ENCODE measurements at places on chromosomes 7 and 10.

DNA sequence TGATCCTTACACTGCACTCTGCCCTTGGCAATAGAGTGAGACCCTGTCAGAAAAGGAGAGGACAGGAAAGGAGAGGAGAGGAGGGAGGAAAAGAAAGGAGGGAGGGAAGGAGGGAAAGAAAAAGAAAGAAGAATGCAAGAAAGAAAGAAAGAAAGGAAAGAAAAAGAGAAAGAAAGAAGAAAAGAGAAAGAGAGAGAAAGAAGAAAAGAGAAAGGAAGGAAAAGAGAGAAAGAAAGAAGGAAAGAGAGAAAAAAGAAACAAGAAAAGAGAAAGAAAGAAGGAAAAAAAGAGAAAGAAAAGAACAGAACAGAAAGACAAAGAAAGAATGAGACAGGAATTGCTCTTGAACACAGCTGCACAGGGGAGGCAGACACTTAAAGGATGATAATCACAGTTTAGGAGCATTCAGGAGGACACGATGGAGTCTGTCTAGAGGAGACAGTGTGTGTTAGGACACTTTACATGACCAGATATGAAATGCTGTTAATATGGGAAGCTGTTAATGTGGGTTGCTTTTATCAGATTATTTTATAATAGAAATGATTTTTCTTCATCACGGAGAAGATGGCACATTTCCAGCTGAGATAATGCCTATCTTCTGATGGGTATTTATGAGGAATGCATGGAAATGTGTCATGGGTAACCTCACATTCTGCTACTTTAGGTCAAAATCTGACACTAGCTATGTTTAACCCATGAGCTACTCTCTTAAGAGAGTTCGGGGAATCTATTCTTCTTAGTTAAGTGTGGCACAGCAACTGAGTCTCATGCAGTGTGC is 160.5 kb downstream of the BAMBI start:
- no peak for DNase-seq

DNA sequence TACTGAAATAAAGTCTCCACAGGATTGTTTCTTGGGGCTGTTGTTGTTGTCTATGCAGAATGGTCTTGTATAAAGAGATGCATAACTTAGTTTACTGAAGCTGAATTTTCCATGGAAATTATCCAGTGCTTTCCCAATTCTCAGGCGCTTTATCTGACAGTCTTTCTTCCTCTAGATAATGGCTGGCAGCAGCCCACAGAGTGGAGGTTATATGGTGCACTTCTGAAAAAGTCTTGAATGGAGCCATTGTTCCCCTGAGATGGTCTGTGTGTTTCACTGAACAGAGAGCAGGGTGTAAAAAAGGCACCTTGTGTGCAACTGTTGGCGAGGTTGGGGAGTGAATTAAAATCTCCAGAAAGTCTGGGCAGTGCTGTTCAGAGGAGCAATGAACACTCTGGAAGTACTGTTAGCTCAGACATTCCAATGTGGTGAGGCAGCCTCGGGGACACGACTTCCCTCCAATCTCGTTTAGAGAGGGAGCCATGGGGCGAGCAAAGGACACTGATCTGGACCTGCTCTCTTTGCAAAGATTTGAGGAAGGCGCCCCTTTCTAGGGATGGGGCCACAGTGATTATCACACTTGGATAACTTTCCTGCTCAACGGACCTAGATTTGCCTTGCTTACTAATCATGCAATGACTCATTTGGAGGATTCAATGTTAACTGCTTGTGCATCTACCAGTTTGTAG is 2.0 kb upstream of the PLCE1 start:
- no peak for DNase-seq

- DNase-seq, result no peak
Observed at GRCh38 chr7:127029823-127030222, 222.9 kb downstream of the GRM8 start.

DNA sequence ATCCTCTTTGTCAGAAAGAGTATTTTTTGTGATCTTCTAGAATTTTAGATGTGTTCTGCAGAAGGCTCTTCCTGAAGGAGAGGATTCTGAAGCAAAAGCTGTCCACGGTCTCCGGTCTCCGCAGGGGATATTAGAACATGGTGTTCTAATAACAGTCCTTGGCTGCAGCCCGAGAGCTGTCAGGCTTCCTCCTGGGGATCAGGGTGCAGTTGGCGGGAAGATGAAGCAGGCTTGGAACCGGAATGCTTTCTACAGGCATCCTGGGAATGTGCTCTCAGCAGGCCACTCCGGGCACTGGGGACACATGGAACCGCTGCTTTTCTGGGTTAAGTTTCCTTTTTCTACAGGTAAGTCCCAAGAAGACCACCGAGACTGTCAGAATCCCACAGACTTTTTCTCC is 118.6 kb upstream of the PARD3 start:
- no peak for DNase-seq

GRCh38 chr7:113715981-113716856 is 202.6 kb downstream of the PPP1R3A start:
- no peak for DNase-seq

- no peak for DNase-seq
Observed at GRCh38 chr7:108203537-108203936, 73.4 kb upstream of the LAMB4 start.

DNA sequence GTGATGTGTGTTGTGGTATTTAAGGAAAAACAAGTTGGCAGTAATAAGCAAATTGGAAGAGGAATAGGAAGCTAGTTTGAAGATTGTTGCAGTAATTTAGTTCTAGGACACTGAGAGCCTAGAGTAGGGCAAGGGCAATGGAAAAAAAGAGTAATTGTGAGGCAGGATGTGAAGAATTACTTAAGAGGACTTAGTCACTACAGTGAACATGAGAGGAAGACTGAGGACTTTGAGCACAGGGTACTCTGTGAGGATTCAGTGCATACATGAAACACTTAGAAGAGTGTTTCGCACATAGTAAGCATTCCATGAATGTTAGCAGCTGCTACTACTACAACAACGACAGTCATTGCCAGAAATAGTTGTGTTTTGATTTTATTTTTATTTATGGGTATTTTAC is 30.9 kb upstream of the DKK1 start:
- no peak for DNase-seq

DNA sequence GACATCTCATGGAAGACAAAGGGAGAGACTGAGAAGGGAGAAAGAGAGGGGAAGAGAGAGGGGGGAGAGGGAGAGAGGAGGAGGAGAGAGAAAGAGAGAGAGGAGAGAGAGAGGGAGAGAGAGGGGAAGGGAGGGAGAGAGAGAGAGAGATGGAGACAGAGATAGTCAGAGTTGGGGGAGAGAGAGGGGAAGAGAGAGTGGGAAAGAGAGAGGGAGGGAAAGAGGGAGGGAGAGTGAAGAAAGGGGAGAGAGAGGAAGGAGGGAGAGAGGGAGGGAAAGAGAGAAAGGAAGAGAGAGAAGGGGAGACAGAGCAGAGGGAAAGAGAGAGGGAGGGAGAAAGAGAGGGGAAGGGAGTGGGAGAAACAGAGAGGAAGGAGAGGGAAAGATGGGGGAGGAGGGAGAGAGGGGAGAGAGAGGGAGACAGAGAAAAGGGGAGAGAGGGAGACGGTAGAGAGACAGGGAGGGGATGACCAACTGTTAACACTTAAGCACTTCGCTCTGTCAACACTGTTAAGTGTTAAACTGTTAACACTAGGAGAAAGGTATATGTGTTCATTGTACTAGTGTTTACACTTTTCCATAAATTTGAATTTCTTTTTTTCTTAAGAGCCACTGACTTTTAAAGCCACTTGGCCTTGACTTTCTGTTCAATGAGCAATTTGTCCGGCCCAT is 21.8 kb upstream of the SDK1 start:
- DNase-seq, result no peak

- DNase-seq, result no peak
Observed at GRCh38 chr7:37434529-37434928, 14.1 kb downstream of the ELMO1 start.

- no peak for DNase-seq
Observed at GRCh38 chr10:127027786-127028185, 122.6 kb downstream of the DOCK1 start.

DNA sequence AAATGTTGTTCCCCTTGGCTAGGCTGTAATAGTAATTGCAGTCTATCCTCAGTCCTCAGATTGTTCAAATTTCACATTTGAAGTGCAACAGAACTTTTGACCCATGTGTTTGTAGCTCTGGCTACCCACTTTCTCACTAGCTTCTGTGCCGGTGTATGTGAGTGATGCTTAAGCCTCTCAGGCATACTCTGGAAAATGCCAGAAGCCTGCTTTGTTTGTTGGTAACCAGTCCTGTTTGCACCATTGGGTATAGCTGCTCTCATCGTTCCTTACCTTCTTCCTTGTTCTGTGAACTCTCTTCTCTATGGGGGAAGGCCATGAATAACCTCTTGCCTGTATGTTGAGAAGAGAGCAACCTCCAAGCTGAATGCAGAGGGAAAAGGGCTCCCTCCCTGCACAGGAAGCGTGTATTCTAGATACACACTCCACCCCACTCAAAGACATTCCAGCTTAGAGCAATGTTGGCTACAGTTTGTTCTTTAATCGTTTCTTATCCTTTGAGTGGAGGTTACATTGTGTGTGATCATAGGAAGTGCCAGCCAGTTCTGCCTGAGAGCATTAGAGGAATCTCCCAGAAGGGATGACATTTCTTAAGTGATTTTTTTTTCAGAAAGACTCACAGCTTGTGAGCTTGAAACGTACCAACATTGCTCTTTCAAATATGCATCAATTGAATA is 40.5 kb downstream of the C1QL3 start:
- DNase-seq, result no peak

DNA sequence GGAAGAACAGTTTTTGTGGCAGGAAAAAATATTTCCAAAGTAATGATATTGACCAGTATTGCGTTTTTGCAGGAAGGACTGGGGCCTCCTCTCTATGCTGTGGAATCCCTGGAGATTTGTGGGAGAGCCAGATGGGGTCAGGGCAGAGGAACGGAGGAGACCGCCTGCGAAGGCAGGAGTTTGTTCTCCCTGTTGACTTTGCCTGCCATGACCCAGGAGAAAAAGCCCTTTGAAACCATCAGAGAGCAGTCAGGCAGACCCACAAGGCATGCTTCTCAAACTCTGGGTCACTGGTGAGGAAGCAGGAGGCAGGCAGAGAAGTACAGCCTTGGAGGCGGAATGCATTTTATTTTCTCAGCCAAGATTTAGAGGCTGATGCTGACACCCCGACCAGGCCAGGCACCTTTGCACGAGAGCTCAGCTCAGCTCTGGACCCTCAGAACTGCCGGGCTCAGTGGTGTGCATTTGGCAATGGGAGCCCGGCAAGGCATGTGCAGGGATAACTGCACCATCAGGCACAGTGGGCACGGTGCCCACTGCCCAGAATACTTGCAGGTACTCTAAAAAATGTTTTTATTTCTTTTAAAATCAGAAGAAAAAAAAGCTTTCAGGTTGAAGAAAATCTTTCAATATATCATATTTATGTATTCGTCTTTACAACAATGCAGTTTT is 410.4 kb downstream of the RPS24 start:
- DNase-seq, result no peak

- no peak for DNase-seq
Observed at GRCh38 chr7:142327628-142328405, 70.0 kb upstream of the PRSS58 start.

- DNase-seq, result no peak
Observed at GRCh38 chr7:17041324-17041723, 159.5 kb upstream of the AGR3 start.

GRCh38 chr7:120033114-120033513 is 239.9 kb upstream of the KCND2 start:
- no peak for DNase-seq

DNA sequence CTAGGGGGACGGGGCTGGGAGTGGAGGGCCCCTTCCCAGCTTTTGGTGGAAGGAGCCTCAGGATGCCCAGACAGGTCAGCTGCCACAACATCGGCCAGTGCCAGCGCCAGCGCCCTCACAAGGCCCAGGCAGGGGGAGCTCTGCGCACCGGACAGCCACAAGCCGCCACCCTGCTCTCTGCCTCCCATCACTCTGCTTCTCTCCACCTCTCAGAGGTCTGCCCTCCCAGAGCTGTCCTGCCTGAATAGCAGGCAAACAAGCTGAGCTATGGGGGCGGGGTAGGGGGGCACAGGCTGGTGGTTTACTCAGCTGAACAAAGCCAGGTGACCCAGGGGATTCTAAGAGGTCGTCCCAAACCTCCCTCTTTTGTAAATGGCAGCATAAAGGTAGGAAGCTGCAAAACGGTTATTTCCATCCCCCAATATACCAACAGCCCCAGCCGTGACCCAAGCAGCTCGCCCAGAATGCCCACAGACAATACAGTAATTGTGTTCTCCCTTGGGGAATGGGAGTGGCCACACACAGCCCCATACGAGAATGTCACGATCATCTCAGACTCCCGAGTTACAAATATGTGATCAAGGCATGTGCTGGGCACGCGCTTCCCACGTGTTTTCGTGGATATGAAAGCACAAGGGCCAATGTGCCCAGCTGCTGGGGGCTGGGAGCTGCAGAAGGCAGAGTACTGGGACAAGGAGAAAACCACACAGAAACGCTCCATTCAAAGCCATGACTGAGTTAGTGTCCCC is 19.7 kb downstream of the FAM53B start:
- DNase-seq, result no peak

DNA sequence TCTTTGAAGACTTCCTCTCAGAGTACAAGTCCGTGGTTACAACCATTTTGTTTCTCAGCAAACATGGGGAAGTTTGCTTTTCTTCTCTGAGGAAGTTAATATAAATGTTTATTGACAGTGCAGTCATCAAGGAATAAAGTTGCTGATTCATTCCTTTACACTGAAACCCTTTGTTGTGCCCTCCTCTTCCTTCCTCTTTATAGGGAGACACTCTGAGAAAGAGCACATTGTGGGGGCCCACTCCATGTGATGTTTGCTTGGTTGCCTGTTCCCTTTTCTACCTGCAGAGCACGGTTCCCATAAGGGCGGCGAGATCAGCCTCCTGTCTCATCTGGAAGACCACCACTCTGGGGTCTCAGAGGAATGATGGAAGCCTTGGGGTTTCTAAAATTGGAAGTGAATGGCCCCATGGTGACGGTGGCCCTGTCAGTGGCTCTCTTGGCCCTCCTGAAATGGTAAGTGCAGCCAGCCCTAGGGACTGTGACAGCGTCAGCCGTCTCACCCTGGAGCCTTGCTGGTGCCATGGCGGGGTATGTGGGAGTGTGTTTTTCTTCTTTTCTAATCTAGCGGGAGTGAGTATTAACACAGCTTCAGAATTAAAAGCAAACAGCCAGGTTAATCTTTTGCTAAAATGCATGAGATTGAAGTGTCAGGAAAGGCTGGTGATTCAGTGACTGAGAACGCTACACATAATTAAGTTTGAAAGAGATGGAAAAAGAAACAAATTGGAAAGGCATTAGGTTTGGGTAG is at the start of gene TBXAS1:
Gene TBXAS1 (plus strand): TSS at position 240 of the 750 bp plus-strand sequence. CDS start 127 bp downstream, at position 367.
- no peak for DNase-seq

GRCh38 chr10:63692220-63692896 is 171.2 kb downstream of the REEP3 start:
- DNase-seq, result no peak

DNA sequence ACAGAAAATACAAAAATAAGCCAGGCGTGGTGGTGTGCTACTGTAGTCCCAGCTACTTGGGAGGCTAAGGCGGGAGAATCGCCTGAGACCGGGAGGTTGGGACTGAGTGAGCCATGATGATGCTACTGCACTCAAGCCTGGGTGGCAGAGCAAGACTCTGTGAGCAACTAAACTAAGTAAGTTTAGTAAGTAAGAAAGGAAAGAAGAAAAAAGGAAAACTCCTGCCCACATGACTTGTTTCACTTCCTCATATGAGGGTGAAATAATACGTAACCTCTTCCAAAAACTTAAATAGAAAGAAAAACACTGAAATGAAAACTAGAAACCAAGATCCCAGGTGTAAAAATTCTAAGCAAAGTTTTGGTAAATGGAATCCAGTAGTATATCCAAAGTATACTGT is 79.6 kb downstream of the LARP4B start:
- no peak for DNase-seq

GRCh38 chr7:43803865-43804264 is 45.4 kb downstream of the BLVRA start:
- no peak for DNase-seq

- no peak for DNase-seq
Observed at GRCh38 chr7:43139137-43139536, 26.7 kb downstream of the HECW1 start.

All from T-cell (primary cell).